ENCODE measurements at places on chromosomes 6 and 20.
A peak's percentile ranks its signal among the peaks of the same experiment; 100 is the strongest.

DNA sequence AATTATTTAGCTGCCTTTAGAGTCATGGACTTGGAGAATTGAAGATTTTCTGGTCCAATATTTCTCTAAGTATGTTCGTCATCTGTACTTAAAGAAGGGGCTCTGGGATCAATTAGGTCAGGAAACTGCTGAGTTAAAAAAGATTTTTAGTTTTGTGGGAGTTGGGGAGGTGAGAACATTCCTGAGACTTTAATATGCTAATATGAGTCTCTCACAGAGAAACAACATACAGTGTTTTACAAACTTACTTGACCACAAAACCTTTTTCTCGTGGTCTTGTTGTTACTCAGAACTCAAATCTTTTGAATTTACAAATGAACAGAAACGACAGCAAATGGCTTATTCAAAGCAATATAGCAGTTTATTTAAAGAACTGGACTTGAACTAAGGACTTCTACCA, 67.9 kb downstream of the LIN28B start:
- DNase-seq = no peak

- DNase-seq = no peak
Measured at GRCh38 chr20:37333848-37334318, 12.1 kb upstream of the SRC start.

DNA sequence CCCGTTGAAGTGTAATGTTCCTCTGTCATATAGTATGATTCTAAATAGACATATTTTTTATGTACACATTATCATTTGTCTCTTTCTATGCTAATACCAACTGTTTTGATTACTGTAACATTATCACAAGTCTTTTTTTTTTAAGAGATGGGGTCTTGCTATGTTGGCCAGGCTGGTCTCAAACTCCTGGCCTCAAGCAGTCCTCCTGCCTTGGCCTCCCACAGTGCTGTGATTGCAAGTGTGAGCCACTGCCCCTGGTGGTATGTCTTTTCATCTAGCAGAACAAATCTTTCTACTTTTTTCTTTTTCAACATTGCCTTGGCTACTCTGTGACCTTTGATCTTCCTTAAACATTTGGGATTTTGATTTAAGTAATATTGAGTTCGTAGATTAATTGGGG, 57.7 kb downstream of the SLX4IP start:
- no peak for DNase-seq

GRCh38 chr20:61719691-61720347, 345.9 kb downstream of the TAF4 start:
- DNase-seq = no peak

DNA sequence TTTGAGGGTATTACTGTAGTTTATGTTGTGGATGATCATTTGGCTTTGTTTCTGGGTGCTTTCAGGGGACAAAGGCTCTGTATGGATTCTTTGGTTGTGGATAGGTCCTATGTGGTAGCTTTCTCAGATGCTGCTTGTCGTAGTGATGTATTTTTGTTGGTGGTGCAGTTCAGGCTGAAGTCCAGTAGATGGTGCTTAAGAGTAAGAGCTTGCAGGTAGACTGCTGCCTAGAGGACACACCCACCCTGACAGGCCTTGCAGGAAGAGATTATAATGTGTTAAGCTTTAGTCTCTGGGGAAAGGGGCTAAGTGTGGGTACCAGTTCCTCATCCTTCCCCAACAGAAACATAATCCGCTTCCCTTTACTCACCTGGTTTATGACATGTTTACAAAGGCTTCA, 62.6 kb upstream of the ADGRB3 start:
- DNase-seq = peak; percentile 59

- DNase-seq = no peak
Measured at GRCh38 chr6:130034378-130035146, 16.2 kb downstream of the L3MBTL3 start.

DNA sequence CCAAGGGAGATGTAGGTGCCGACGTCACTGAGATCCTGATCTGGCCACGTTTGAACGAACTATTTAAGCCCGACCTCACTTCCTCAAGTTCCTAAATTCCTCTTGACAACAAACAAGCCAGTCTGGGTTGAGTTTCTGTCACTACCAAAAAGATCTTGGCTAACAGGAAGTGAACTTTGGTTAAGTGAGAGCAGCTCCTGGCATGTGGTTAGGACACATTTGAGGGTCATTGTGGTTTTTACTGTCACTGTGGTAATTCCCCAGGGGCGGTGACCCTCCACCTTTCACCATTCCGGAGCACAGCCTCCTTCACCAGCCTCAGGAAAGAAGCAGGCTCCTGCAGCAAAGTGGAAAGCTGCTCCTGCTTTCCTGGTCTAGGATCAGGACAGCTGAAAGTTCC, 43.1 kb upstream of the ZNF831 start:
- no peak for DNase-seq

DNA sequence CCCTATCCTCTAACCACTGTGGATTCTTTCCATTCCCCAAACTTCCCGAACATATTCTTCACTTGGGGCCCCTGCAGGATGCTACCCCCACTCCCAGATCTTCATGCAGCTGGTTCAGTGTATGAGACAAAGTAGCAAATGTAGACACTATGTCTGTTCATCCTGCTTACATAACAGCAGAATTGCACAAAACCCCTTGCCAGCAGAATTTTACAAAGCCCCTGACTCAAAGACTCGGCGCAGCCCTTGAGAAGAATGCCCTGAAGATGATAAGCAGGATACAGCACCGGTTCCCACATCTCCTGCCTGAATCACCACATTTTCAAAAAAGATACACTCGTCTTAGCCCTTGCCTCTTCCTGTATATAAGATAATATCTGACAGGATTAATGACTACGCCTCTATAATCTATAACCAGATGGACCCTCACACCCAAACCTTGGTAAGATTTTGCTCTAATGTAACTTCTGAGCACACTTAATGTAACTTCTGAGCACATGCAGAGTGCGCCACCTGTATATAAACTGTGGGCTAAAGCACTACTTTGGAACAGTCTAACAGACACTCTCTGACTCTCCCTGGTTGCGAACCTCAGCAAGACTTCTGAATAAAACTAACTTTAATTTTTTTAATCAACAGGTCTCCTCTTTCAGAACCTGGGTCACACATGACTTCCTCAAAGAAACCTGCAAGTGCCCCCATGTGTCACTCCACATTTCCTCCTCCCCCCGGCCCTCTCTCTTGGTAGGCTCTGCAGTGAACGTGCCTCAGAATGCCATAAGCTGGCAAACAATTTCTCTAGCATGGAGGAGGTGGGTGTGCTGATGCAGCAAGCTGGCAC, 28.7 kb downstream of the RALGAPA2 start:
- no peak for DNase-seq

DNA sequence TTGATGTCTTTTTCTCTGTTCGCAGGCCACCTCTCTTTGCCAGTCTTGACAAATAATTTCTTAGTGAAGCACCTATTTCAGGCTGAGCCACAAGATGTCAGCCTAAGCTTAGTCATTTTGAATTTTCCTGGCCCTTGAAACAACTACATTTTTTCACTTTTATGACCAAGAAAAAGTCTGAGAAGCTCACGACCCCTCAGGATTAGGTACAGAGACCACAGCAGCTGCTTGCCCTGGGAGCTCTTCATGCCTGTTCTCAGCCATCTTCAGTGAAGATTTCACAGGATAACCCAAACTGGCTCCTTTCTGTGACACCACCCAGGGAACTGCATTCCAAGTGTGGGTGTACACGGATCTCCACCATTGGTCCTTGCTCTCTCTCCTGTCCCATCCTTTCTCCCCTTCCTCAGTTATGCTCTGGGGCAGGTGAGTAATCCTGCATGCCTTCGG, 38.4 kb upstream of the SPTLC3 start:
- DNase-seq = peak; percentile 53

DNA sequence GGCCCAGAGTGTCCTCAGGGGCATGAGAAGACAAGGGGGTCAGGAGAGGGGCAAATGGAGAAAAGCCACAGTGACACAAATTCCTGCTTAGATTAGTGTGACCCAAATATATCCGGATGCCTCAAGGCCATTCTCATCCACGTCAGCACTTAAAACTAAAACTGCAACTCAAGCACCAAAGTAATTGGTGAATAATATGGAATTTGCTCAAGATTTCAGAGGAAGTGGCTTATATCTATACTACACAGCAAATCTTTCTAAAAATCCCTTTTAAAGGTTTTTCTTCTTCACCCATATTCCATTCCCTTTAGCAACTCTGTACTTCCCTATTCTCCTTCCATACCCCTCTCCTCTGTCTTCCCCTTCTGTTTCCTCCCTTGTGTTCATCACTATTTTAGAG, 15.2 kb downstream of the DEF6 start:
- DNase-seq = no peak

DNA sequence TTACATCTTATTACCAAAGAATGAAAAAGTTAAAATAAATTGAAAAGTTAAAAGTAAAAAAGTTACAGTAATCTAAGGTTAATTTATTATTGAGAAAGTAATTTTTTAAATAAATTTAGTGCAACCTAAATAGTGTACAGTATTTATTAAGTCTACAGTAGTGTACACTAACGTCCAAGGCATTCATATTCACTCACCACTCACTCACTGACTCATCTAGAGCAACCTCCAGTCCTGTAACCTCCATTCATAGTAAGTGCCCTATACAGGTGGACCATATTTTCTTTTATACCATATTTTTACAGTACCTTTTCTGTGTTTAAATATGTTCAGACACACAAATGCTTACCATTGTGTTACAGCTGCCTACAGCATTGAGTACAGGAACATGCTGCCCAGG, 624.7 kb upstream of the NOX3 start:
- no peak for DNase-seq
